ENCODE measurements at places on chromosomes 11 and 22.

DNA sequence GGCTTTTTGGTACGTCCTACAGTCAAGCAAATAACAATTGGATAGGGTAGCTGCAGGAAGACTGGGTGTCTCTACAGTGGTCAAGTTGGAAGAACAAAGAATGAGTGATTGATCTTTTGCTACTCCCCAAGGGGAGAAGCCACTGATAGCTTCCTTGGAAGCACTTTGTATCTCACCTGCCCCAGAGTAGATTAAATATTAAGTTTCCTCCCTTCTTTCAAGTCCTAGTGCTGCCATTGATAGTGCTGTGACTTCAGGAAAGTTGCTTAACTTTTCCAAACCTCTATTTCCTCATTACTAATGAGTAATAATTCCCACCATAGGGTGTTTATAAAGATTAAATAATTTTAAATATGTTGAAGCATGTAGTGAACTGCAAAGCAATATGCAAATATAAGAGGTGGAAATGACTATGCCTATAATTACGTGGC, 35.6 kb upstream of the EHF start:
- H3K4me1 ChIP-seq = no peaks in the 10 kb centered on the region
- no peak overlapping the region for H3K27ac ChIP-seq
- H3K4me3 ChIP-seq = no peak overlapping the region
- DNase-seq = no peak
- no peaks in the 10 kb centered on the region for H3K36me3 ChIP-seq

DNA sequence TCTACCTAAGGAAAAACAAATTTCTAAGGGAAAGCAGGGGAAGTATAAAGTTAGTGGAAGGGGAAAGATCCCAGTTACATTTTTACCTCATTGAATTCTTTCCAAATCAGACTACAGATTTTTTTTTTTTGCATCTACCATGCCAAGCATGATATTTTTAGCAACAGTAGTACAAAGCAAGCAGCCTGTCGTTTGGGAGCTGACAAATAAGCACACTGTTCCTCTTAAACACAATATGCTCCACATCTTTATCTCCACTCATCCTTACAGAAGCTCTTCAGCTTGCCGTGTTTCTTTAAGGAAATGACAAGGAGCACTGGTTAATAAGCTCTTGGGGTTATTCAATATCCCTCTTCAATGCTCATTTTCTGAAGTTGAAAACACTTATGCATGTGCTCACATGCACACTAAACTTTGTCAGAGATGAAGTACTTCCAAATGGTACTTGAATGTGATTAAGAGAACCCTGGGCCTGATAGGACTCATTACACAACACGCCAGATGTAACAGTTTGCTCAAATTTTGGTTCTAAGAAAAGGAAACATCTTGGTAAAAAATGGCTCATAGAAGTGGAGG, 53.8 kb downstream of the PAX6 start:
- no peak for DNase-seq
- no peaks in the 10 kb centered on the region for H3K27me3 ChIP-seq
- H3K27ac ChIP-seq = no peak overlapping the region
- H3K4me1 ChIP-seq = no peaks in the 10 kb centered on the region
- no peaks in the 10 kb centered on the region for H3K36me3 ChIP-seq
- no peak overlapping the region for H3K4me3 ChIP-seq

GRCh38 chr11:93537767-93538261, 5.4 kb downstream of the SMCO4 start:
- H3K4me3 ChIP-seq = no peak overlapping the region
- H3K27me3 ChIP-seq = peaks cover 18% of the 10 kb centered on the region
- no peak overlapping the region for H3K27ac ChIP-seq
- H3K36me3 ChIP-seq = no peaks in the 10 kb centered on the region
- H3K4me1 ChIP-seq = peaks cover 4% of the 10 kb centered on the region
- no peak for DNase-seq

DNA sequence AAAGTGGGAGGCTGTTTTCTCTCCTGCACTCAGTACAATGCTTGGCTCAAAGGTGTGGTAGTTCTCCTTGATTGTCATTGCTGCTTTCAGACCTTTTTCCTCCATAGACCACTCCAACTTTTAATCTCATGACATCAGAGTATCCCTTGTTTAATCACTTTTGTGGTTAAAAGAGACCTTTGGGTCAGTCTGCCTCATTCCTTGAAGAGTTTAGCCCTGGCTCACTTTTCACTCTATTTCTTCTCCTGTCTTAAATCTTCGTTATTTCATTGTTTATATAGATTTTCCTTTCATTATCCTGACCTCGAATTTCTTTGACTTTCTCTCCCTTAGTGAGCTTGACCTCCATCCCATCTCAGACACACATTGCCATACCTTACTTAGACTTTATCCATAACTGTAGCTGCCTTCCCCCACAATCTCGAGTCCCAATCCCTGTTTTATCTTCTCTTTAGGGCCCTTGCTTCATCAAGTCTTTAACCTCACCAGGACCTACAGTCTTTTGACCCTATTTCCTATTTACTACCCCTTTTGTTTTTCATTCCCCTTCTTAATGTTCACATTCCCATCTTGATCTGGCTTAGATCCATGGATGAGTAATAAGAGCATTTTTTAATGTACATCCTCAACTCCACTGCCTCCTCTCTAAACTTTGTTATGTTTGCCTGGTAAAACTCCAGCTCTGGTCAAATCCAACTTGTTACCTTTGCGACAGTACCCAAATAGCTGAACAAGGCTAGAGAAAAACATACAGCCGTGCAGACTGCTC, 9.5 kb downstream of the ATXN10 start:
- no peak overlapping the region for H3K27ac ChIP-seq
- H3K4me1 ChIP-seq = peaks cover 26% of the 10 kb centered on the region
- no peaks in the 10 kb centered on the region for H3K36me3 ChIP-seq
- no peak for DNase-seq
- H3K4me3 ChIP-seq = no peak overlapping the region

DNA sequence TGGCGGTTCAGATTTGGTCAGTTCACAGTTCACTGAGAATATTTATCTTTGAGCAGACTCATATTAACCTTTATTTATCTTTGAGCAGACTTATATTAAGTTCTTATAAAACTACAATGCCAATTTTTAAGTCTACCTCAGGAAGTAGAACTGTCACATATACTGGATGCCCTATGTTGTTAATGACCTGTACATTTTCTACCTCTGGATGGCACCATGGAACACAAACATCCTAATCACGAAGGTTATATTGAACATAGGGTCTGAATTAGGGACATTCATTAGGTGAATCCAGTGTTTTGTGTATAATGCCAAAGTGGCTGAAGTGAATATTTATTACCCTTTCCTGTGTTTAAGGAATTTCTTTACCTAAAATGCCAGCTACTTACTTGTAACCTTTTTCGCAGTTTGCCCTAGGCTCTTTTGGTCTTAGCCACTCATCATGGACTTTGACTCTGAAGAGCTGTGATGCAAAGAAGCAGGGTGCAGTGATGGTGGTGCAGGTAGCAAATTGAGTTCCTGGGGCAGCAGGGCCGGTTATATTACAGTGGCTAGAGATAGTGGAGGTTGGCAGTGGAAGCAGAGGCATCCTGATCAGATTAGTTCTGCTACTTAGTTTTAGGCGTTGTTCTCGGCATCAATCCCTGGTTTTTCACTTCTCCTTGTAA, 71.8 kb downstream of the STIM1 start:
- H3K27me3 ChIP-seq = no peaks in the 10 kb centered on the region
- no peaks in the 10 kb centered on the region for H3K4me1 ChIP-seq

- DNase-seq = peak; percentile 30
- no peak overlapping the region for H3K4me3 ChIP-seq
- H3K4me1 ChIP-seq = peaks cover 15% of the 10 kb centered on the region
- H3K36me3 ChIP-seq = no peaks in the 10 kb centered on the region
- H3K27ac ChIP-seq = no peak overlapping the region
- peaks cover 3% of the 10 kb centered on the region for H3K27me3 ChIP-seq
Measured at GRCh38 chr11:62108017-62108750, 15.6 kb upstream of the INCENP start.

GRCh38 chr11:69931060-69931910, 112.1 kb upstream of the FGF3 start:
- H3K27ac ChIP-seq = no peak overlapping the region
- no peak for DNase-seq
- H3K27me3 ChIP-seq = no peaks in the 10 kb centered on the region
- no peak overlapping the region for H3K4me3 ChIP-seq
- no peaks in the 10 kb centered on the region for H3K36me3 ChIP-seq
- no peaks in the 10 kb centered on the region for H3K4me1 ChIP-seq

- H3K27me3 ChIP-seq = no peaks in the 10 kb centered on the region
- DNase-seq = no peak
- no peak overlapping the region for H3K27ac ChIP-seq
- no peaks in the 10 kb centered on the region for H3K4me1 ChIP-seq
Measured at GRCh38 chr11:115344846-115345245, 159.4 kb downstream of the CADM1 start.

DNA sequence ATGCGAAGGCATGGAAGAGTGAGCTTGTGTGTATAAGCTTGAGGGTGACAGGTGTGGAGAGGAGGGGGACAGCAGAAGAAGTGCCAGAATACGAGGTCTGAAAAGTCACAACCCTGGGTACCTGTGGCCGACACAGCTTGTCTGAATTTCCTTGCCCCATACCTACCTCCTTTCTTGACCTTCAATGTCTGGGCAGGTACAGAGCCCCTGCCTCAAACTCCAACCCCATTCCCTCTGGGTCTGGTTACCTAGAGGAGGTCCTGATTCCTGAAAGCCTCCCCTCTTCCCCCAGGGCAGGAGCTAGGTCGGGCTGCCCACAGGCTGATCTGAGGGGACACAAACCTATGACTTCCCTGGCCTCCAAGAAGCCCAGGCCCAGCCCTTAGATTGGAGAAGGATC, 36.6 kb upstream of the FCHSD2 start:
- H3K36me3 ChIP-seq = no peaks in the 10 kb centered on the region
- H3K4me3 ChIP-seq = no peak overlapping the region

- no peak for DNase-seq
- no peaks in the 10 kb centered on the region for H3K4me1 ChIP-seq
- no peaks in the 10 kb centered on the region for H3K36me3 ChIP-seq
- H3K27ac ChIP-seq = no peak overlapping the region
- H3K27me3 ChIP-seq = no peaks in the 10 kb centered on the region
Measured at GRCh38 chr11:81380395-81380794, 1353.3 kb downstream of the FAM181B start.

- no peaks in the 10 kb centered on the region for H3K27me3 ChIP-seq
- H3K4me1 ChIP-seq = no peaks in the 10 kb centered on the region
- no peaks in the 10 kb centered on the region for H3K36me3 ChIP-seq
- no peak overlapping the region for H3K27ac ChIP-seq
Measured at GRCh38 chr22:22684580-22685561, 40.5 kb downstream of the GGTLC2 start.

DNA sequence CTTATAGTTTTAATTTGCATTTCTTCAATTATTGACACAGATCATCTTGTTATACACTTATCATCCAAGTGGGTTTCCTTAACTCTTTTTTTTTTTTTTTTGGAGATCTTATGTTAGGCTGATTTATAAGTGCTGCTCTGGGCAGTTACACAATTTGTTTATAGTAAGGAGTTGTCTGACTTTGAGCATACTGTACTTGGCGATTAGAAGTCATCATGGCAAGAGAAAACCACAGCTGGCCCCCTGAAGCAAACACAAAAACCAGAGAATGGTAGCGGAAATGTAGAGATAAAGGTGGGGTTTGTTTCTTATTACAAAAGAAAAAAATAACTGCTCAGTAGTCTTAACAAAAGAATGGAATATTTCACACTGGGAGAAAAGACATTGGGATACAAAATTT, 292.6 kb downstream of the SWAP70 start:
- H3K27ac ChIP-seq = no peak overlapping the region
- no peaks in the 10 kb centered on the region for H3K4me1 ChIP-seq
- no peaks in the 10 kb centered on the region for H3K36me3 ChIP-seq
- no peak for DNase-seq
- no peak overlapping the region for H3K4me3 ChIP-seq
- H3K27me3 ChIP-seq = peaks cover 1% of the 10 kb centered on the region

Data from CD4-positive, CD25-positive, alpha-beta regulatory T cell (primary cell).